Activated CD4-positive, alpha-beta T cell treated with anti-CD3 and anti-CD28 coated beads, Interleukin-2, amount 50 U/mL, for 48 hours (primary cell): ENCODE measurements at places on chromosomes 3 and 15.

GRCh38 chr3:127858521-127858920, 36.2 kb upstream of the MGLL start:
- no peak for DNase-seq

DNA sequence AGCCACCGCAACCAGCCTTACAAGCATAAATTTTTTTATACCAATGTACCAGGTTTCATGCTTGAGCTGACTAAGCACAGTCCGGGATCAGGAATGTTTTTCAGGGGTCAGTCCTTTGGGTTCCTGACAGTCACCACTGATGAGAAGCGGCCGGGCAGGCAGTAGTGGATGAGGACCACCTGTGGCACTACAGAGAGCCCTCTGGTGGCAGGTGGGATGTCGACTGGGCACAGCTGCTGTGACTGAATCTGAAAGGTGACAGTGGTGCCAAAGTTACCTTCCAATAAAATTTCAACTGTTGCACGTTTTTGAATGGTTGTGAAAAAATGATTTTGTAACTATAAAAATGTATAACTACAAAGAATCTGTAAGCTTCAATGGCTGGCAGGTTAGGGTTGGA, 34.0 kb downstream of the TPRA1 start:
- DNase-seq, result no peak

DNA sequence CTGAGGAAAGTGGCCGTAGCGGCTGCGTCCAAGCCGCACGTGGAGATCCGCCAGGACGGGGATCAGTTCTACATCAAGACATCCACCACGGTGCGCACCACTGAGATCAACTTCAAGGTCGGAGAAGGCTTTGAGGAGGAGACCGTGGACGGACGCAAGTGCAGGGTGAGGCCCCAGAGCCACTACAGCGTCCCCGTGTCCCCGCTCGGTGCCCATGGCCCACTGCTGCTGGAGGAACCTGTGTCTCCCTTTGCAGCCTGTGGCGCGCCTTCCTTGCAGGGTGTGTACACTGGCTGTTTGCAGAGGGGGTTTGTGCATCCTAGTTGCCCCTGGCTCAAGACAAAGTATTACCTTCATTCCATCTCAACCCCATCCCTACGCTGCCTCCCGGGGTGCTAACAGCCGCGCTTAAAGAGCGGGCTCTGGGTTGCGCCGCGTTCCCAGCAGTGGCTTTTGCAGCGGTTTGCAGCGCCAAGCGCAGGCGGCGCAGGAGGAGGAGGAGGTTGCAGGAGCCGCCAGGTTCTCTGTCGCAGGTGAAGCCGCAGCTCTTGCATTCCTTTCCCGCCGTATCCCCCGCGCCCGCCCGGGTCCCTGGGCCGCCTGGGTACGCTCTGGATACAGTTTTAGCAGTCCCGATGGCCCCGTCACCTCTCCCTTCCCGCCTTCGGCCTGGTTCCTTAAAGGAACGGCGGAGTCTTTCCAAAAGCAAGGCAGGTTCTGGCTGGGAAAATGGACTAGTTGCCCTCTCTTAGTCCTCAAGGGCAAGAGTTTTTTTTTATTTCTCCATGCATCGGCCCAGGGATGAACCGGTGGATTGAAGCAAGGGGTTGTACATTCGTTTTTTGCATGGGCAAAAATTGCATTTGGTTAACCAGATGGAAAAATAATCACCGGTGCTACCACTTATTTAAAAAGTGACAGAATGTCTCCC, 1.2 kb downstream of the CRABP1 start:
- no peak for DNase-seq

DNA sequence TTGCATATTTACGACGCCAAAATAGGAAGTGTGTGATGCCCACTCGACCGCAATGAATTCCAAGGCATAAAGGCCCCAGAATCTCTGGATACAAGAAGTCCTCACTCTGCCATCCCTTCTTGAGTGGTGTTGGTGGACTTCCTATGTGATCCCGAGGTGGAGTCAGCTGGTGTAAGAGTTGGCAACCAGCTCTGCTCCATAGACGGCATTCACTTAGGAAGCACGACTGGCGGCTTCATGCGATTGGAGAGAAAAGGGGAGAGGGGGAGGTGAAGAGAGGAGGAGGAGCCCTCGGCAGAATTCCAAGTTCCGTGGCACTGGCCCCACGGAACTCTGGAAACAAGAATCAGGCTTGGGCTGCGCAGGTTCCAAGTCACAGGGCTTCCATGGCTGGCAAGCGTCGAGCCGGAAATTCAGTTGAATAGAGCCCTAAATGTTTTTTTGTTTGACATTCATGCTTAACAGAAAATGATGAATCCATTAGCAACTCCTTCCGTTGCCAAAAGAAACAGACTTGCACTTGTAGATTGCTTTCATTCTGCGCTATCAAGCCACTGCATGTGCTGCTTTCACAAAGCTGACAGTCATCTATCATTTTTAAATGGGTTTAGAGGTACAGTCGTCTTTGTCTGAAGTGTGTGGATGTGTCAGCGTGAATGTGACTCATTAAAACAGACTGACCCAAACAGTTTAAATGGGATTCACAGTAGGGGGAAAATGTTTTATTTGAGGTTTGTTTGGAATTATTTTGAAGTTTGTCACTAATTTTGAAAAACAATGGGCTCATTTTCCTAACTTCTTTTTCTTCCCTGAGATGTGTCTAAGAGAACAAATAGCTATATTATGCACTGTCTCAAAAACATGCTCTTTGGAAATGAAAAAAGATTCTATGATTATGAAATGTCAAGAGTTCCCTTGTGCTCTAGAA, 428.3 kb upstream of the ATP11B start:
- no peak for DNase-seq

DNA sequence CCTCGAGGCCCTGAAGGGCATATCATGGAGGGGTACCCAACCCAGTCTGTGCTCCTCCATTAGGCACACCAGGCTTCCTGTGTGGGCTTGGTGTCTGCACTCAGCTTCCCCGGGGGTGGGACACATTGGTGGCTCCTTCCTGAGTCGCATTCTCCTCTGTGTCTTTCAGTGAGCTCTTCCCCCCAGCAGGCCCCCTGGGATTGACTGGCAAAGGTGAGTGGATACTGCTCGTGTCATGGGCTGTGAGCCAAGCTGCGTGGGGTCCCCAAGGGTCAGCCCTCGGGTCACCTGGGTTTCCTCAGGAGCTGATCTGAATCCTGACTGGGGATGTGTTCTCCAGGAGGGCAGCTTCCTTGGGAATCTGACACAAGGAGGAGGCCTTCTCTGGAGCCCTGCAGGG, 231.0 kb downstream of the SNRPN start:
- DNase-seq, result no peak

DNA sequence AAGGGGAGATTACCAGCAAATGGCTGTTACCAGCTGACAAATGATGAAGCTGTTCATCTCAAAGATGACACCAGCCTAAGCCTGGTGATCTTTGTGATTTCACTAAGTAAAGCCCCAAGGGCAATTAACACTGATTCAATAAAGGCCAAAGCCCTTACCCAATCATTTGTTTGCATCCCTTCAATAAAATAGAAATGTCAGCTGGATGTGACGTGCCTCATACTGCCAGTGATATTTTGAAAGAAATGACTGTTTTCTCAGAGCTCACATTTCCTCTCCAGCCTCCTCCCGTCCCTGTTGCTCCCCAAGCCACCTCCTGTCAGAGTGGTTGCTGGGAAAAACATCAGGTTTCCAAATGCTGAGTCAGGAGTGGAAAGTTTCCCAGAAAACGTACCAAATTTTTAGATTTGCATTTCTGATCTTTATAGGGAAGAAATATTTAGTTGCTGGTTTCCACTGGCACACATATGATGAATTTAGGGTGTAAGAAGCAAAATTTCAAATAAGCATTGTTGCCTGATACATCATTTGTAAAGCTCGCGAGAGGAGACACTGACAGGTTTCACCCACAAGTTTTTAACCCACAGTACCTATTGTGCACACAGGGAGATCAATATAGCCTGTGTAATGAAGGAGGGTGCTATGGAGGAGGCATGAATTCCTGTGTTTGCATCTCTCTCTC, 21.0 kb downstream of the C2CD4A start:
- DNase-seq, result no peak

DNA sequence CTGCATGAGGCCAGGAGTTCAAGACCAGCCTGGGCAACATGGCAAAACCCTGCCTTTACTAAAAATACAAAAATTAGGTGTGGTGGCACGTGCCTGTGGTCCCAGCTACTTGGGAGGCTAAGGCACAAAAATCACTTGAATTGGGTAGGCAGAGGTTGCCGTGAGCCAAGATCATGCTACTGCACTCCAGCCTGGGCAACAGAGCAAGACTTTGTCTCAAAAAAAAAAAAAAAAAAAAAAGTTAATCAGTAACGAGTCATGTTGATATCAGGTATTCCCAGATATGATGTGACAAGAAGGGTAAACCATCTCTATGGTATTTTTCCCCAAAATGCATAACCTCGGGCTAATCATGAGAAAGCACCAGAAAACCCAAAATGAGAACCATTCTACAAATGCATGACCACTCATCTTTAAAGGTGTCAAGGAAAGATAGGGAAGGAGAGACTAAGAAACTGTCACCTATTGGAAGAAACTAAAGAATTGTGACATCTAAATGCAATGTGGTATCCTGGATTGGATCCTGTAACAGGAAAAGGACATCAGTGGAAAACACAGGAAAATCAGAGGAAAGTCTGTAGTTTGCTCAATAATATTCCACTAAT, 66.5 kb upstream of the MAP4 start:
- no peak for DNase-seq

DNA sequence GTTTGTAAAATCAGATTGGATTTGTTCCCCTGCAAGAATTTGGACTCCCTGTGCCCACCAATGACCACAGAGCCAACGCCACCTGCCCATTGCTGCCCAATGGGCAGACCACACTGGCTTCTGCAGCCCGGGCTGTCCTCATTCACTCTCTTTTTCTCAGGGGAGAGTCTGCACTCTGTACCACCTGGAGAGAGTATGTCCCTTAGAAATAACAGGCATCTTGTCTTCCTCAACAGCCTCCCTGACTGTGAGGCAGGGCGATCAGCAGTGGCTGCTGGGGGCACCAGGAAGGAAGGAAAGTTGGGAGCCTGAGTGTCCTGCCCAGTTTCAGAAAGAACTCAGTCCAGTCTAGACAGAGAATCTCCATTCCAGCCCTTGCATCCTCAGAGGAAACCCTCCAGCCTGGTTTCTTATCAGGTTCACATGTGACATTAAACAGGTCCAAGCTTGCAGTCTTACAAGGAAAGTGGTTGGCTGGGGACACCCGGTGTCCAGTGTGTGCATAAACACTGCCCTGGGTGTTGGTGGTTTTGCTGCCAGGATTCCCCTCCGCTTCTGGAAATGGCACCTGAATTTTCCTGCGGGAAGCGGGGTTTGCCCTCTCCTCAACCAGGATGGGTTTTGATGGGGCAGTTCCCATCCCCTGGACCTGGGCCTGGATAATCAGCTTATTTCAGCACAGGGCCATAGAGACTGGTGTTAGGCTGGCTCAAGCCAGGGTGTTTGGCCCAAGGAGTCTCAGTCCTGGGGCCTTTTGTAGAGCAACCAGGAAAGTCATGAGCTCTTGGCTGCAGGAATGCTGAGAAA, 37.2 kb downstream of the SSUH2 start:
- no peak for DNase-seq

GRCh38 chr3:47525617-47526016, 12.1 kb upstream of the ELP6 start:
- no peak for DNase-seq

DNA sequence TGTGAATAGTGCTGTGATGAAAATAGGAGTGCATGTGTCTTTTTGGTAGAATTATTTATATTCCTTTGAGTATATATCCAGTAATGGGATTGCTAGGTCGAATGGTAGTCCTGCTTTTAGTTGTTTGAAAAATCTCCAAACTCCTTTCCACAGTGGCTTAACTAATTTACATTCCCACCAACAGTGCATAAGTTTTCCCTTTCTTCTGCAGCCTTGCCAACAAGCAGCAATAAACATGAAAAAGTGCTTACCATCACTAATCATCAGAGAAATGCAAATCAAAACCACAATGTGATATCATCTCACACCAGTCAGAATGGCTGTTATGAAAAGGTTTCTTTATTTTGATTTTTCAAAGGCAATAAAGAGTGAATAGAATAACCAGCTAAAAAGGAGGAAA, 1105.9 kb downstream of the NAALADL2 start:
- DNase-seq, result no peak
